ENCODE measurements at places on chromosomes 4 and X. TPM values are rescaled to one million over a fixed set of nuclear protein-coding genes. Genes with fewer than 3 reads are reported as not detected.

GRCh38 chr4:139922406-139923024 lies 231.5 kb downstream of the MAML3 start:
- DNase-seq, result no peak

DNA sequence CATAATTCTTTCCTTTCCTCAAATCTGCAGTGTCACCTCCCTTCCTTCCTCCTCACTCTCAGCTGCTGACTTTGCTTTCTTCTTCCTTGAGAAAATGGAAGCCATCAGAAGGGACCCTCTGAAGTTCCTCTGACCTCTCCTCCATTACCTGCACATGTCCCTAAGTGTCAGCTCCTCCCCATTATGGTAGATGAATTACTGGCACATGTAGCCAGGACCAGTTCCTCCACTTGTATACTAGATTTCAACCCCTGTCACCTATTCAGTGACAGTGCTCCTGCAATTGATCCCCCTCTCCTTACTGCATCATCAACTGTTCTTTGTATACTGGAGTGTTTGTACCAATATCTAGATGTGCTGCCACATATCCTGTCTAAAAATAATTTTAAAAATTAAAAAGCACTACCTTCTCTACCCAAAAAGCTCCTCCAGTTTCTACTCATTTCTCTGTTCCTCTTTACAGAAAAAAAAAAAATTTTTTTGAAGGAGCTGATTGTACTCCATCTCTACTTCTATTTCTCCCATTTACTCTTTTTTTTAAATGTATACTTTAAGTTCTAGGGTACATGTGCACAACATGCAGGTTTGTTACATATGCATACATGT lies 78.6 kb downstream of the CLCN5 start:
- no peak for DNase-seq

DNA sequence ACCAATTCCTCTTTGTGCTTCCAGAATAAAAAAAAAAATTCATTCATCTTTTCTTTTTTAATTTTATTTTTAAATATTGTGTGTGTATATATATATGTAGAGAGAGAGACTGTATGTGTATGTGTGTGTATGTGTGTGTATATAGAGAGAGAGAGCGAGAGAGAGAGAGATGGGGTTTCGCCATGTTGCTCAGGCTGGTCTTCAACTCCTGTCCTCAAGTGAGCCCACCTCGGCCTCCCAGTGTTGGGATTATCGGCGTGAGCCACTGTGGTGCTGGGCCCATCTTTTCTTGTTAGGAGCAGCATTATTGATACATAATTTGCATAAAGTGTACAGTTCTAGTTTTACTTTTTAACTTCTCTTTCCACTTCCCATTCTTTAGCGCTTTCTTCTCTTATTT lies 33.6 kb downstream of the KDM6A start:
- DNase-seq, result no peak

GRCh38 chr4:1967512-1968149 lies 41.1 kb downstream of the NELFA start:
- DNase-seq, result no peak

LAGE3 gene
- 24.1 TPM for total RNA-seq

GSPT2 gene
- 8.2 TPM for total RNA-seq

FRMD7 gene
- total RNA-seq, result not detected

ZXDB gene
- total RNA-seq, result 6.3 TPM
